Left hindlimb (tissue), 1 donor: ENCODE measurements at places on chromosomes 5 and 9.

DNA sequence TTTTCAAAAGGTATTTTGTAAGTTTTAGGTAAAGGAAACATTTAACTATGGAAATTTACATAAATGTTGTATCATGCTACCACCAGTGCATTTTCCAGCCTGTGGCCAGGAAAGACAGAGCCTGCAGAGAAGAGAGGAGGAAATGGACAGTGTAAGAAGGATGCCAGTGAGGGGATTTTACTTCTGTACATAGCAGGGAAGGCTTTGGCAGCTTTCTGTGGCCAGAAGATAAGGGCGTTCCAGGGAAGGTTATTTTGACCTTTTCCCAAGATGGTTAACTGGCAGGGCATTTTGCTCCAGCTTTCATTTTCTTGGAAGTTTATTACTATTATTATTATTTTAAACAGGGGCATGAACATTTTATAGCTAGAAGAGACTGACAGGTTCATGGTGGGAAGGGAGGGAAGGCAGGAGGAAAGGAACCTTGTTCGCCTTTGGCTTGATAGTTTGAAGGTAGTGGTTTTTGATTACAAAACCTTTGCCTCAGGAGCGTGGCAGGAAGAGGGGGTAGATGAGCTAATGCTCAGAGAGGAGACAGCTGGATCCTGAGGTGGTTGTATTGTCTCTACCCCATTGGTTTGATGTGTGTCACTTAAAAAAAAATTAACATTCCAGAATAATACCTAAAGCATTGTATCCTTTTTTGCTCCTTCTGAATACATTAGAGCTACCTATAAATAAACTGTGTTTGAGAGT, 4.1 kb downstream of the ISOC1 start:
- DNase-seq: no peak

- DNase-seq: no peak
Measured at GRCh38 chr5:56985936-56986625, 34.2 kb upstream of the MIER3 start.

DNA sequence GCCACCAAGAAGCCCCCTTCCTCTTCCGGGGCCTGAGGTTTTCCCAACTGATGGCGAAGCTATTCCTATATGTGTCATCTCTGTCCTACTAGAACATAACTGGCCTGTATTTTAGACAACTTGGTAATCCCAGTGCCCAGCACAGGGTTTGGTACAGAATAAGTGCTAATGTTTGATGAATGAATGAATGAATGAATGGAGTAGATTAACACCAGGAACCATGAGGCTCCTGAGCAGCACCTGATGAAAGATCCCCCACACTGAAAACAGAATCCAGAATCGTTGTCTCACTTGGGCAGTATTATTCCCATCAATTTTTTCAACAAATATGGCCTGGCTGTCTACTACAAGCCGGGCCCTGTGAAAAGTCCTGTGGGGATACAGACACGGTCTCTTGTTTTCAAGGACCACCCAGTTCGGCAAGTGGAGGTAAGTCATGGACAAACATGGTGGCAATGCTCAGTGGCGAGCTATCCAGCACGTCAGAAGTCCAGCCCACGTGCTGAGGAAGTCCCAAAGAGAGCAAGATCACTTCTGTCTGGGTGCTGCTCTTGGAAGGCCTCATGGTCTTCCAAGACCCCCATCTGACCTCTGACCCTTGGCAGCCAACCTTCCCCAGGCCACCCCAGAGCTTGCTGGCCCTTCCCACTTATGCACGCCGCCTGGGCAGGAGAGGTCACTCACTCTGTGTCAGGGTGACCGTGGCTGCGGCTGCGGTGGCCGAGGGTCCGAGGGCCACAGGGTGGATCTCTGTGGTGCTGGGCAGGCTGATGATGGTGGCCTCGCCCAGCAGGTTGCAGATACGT, 1.0 kb downstream of the NAIF1 start:
- no peak for DNase-seq

DNA sequence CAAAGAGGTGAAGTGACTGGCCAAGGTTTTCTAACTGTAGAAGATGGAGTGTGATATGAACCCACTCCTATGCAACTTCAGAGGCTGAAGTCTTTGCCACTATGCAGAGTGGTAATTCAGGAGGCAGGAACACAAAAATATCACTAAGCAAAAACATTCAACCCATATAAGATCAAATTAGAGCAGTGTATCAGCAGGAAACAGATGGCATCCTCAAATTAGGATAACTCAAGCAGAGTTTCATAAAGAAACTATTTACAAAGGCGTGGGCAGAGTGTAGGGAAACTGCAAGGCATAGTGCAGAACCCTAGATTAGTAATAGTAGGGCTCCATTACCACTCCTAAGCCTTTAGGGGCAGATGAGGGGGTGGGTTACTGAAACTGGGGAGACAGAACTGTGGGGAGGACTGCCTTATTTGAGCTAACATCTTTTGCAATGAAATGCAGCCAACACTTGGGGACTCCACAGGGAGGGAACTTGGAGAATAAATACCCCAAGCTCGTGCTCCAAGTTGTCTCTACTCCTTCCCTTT, 72.2 kb downstream of the PTTG1 start:
- no peak for DNase-seq

DNA sequence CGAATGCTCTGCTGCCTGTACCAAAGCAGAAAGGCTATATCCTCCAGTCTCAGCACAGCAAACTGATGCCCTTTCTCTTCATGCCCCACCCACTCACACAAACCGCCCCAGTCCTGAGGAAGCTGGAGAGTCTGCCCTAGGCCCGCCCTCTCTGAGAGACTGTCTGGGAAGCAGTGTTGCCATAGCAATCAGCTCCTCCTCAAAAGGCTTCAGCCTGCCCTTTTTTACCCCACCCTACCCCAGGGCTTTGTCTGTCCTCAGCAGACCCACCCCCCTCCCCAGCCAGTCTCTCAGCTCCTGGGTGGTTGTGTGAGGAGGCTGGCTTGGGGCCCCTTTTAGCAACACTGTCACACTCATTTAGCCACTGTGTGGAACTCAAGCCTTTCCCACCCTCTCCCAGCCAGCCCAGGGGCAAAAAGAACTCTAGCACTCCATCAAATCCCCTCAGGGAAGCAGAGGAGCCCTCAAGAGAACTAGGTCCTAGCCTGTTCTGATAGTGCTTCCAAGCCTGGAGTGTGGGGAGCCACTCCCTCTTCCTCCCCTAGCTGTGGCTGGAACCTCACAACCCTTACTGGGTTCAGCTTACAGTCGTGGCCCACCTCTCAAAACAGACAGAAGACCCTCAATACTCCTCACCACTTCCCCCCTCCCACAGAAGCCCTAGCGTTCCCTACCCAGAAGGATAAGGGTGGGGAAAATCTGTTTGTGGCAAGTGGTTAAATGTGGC, 1.4 kb downstream of the ATOSB start:
- peak; percentile 88 for DNase-seq

- no peak for DNase-seq
Measured at GRCh38 chr9:9499546-9499945, 1113.3 kb downstream of the PTPRD start.

DNA sequence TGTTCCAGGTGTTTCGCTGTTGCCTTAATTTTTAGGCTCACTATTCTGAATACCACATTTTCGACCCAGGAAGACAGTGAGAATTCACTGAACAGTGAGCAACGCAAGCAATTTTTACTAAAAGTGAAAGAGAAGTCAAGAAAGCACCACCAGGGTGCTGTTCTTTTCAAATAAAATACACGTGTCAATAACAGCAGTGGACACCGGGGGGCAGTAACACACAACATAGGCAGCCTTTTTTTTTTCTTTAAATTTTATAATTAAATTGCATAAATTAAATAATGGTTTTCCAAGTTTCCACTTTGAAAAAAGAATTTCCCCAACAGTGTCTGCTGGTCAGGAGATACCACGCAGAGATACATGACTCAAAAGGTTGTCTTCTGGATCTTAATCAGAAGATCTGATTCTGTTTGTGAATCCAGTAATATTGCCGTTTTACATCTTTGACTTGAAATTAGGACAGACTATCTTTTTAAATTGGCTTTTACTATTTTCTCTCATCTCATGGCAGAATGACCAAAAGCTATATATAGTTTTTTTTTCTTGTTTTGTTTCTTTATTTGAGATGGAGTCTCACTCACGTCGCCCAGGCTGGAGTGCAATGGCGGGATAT, 47.1 kb upstream of the SH3GL2 start:
- DNase-seq: no peak

GRCh38 chr5:166165596-166165995, 2125.8 kb upstream of the WWC1 start:
- DNase-seq: no peak

GRCh38 chr5:57690724-57691123, 208.1 kb upstream of the ACTBL2 start:
- DNase-seq: no peak

GRCh38 chr5:78607864-78608263, 40.7 kb downstream of the LHFPL2 start:
- no peak for DNase-seq

- DNase-seq: no peak
Measured at GRCh38 chr5:104266161-104266560, 703.6 kb upstream of the NUDT12 start.

GRCh38 chr9:34896112-34896511, 62.0 kb upstream of the PHF24 start:
- DNase-seq: no peak

DNA sequence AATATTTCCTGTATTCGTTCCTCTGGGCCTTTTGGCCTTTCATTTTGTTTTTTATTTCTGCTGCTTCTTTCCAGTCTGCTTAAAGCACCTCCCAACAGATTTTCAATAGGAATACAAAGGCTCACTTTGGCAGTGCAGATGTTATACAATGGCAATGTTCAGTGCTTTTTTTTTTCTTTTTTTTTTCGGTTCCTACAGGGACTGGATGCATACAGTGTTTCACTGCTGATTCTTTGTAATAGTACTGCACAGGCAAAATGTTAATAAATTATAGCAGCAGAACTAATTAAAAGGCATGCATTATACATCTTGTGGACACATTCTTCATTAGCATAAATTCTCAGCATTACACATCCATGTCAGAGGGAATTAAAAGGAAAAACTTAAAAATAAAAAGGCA, 356.6 kb upstream of the C9orf72 start:
- DNase-seq: no peak

DNA sequence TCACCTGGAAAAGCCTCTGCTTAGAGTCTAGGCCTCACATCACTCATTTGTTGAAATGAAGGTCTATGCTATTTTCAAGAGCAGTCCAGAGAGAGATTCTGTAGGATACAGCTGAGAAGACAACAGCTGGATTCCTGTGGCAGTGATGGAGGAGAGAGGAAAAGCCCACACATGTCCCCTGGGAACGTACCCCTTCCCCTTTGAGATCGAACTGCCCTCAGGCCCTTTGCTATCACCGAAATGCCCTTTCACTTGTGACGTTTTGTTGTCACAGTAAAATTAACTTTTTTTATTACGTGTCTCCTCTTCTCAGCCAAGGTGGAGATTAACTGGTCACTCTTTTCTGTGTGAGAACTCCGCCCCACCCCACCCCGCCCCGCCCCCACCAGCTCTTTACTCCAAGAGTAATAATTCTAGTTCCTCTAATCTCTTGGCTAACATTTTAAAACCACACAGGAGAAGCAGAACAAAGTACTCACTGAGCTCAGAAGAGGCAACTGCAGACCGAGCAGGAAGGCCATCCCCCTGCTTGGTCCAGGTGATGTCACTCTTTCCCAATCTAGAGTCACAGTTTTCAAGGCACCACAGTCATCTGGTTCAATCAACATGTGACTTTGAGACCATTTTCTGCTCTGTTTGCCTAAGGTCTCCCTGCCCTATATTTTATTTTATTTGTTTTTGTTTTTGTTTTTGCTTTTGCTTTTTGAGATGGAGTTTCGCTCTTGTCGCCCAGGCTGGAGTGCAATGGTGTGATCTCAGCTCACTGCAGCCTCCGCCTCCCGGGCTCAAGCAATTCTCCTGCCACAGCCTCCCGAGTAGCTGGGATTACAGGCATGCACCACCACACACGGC, 105.6 kb downstream of the SUSD1 start:
- DNase-seq: no peak

GRCh38 chr5:146426853-146427618, 20.1 kb upstream of the TCERG1 start:
- DNase-seq: no peak

- DNase-seq: no peak
Measured at GRCh38 chr5:108545301-108545700, 163.4 kb upstream of the FBXL17 start.

- DNase-seq: no peak
Measured at GRCh38 chr5:157747766-157748700, 4.5 kb downstream of the LSM11 start.

DNA sequence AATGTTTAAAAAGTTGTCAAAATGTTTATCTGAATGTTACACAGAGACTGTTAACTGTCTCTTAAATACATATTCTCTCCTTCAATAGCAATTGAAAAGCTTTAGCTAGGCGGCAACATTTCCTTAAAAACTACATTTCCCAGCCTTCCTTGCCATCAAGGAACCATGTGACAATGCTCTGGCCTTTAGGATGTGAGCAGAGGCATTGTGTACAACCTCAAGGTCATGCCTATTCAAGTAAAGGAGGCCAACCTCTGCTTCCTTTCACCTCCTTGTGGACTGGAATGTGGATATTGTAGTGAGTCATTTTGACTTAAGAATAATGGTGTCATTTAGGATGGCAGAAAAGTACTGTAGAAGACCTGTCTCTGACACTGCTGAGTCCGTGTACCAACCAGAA, 23.7 kb upstream of the MROH2B start:
- no peak for DNase-seq

- DNase-seq: no peak
Measured at GRCh38 chr9:84781931-84782866, 112.7 kb downstream of the NTRK2 start.

GRCh38 chr5:176596689-176597416, 13.1 kb downstream of the GPRIN1 start:
- peak; percentile 59 for DNase-seq

GRCh38 chr5:69136293-69136692, 30.7 kb upstream of the CCNB1 start:
- no peak for DNase-seq

GRCh38 chr9:132031467-132032237, 48.0 kb downstream of the MED27 start:
- no peak for DNase-seq

- no peak for DNase-seq
Measured at GRCh38 chr5:7330256-7330655, 65.7 kb upstream of the ADCY2 start.
